Ureter (tissue), 1 donor: ENCODE measurements at places on chromosomes 7 and 10. TPM values are rescaled to one million over a fixed set of nuclear protein-coding genes. Genes with fewer than 3 reads are reported as not detected.

GRCh38 chr7:6167587-6168476 lies 104.6 kb downstream of the CYTH3 start:
- DNase-seq, result no peak

GRCh38 chr7:7190142-7190541 lies 7.8 kb downstream of the C1GALT1 start:
- DNase-seq, result no peak

- DNase-seq, result no peak
Measured at GRCh38 chr10:77770081-77770867, 132.7 kb upstream of the KCNMA1 start.

DNA sequence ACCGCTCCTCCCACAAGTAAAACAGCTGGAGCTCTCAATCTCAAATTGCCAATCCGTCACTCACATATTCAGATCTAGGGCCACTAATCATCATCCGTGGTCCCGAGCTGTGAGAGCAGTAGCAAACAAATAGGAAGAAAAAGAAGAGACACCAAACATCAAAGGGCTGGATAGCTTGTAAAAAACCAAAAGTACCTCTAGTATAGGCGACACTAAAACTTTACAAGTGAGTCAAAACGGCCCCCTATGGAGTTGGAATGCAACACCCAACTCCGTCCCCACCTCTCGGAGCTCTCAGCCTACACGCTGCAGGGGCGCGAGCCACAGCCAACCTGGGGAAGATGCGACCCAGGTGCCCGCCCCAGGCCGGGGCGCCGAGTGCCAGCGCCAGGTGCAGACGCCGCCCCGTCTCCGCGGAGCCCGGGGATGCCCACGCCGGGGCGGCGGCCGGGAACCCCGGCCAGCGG lies 581 bp downstream of the FAM3C start:
- no peak for DNase-seq

DNA sequence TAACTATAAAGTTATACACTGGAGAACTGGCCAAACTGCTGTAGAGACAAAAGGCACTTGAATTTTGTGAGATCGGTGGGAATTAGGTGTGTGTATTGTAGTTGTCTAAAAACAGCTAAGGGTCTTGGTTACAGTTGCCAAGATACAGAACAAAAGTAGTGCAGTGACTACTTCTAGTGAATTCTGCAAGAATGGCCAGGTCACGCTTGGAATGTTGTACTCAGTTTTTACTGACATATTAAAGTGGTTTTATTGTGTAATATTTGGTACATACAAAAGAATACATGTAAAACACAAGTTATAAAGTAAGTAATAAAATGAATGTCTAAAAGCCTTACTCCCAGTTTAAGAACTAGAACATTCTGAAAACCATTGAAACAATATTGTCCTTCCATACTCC lies 42.4 kb downstream of the PRPF18 start:
- DNase-seq, result no peak

The IQUB gene
- 1.6 TPM for total RNA-seq

The PHTF2 gene
- 22.0 TPM for total RNA-seq

The PRDX3 gene
- 95.0 TPM for total RNA-seq
